NCI-H1417 (cell line): ENCODE measurements at places on chromosomes 1 and 21.
A peak's percentile ranks its signal among the peaks of the same experiment; 100 is the strongest.

DNA sequence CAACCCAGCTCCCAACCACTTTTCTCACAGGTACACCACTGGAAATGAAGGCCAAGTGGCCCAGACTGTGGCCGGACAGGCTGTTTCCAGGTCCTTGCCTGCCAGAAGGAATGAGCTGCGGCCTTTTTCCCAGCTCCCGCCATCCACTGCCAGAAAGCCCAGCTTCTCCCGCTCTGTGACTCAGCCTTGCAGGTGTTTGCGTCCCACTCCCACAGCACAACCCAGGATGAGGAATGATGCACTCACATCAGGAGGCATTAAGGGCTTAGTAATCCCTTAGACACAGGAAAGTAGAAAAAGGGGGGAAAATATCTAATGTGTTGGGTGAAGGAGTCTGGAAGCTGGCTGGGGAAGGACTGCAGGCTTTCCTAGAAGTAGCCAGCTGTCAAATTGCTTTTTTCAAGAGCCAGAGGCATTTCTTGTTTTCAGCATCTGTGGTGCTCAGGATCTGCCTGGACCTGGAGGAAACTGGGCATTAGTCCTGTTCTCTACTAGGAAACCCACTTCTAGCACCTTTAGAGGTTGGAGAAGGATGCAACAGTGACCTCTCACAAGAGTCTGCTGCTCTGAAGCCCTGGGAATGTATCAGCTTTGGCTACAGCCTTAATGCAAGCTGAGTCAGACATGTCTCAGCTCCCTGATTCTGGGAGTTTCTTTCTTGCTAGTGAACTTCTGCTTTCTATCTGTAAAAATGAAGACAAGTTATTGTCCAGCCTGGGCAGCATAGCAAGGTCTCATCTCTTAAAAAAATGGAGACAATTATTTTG is 13.2 kb upstream of the MAP1LC3C start:
- DNase-seq = no peak

- no peak for DNase-seq
Measured at GRCh38 chr1:96520579-96520947, 201.0 kb upstream of the PTBP2 start.

- no peak for DNase-seq
Measured at GRCh38 chr1:11918799-11919519, 7.3 kb downstream of the KIAA2013 start.

DNA sequence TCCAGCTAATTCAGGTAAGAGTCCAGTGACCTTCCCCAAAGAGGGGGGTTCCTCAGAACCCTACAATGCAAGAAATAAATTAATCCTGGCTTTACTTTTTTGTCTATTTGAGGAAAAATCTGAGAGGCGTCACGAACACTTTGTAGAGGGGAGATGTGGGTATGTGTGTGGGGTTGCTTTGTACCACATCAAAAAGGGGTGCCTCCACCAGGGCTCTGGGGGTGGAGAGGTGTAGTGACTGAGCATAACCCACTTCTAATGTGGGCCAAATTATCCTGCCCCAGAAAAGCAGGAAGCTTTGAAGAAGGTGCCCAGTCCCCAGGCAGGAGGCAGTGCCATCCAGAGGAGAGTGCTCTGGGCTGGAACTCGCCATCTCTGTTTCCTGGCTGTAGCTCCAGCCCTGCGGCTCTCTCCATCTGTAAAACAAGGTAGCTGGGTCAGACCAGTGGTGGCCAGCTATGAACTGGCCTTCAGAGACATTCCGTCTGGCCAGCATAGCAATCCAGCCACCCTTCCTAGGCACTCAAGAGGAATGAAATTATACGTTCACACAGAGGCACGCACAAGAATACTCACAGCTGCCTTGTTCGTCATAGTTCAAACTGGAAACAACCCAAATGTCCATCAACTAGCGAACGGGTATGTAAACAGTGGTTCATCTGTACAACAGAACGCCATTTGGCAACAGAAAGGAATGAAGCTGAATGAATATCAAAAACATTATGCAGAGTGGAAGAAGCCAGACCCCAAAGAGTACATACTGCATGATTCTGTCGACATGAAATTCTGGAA is 45.4 kb upstream of the TNFRSF1B start:
- no peak for DNase-seq

DNA sequence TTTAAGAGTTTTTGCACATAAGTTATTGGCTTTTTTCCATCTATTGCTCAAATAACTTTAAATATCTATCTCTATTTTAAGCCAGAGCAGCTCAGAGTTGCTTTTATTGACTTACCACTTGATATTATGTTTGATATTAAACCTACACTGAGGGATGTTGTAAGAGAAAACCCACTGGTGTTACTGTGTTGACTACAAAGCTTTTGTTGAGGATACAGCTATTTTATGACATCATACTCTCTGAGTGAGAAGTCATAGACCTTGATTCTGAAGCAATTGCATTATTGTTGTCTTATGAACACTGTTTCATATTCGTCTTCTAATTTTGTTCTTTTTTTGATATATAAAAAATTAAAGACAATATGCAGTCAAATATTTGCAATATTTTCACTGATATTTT is 560.4 kb downstream of the PTBP2 start:
- DNase-seq = no peak

DNA sequence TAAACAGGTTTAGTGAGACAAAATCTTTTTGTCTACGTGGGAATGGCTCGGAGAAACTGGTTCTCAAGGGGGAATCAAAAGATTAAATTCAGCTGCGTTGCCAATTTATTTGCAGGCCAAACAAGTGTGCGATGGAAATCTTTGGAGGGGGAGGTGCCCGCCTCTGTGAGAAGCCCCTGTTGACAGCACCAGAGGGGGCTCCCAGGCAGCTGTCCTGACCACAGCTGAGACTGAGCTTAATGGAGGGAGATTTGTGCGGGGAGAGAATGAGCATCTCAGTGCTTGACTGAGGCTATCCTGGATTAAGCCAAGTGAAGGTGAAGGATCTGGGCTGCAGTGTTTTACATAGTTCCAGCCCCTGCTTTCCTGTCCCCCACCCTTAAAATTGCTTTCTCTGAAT is 169.7 kb downstream of the ATG4C start:
- DNase-seq = no peak

GRCh38 chr1:225329041-225329440 is 98.8 kb downstream of the LBR start:
- DNase-seq = no peak

- DNase-seq = no peak
Measured at GRCh38 chr1:230749150-230749549, 2.0 kb downstream of the CAPN9 start.

- no peak for DNase-seq
Measured at GRCh38 chr21:34199121-34199910, 125.9 kb downstream of the MRPS6 start.

DNA sequence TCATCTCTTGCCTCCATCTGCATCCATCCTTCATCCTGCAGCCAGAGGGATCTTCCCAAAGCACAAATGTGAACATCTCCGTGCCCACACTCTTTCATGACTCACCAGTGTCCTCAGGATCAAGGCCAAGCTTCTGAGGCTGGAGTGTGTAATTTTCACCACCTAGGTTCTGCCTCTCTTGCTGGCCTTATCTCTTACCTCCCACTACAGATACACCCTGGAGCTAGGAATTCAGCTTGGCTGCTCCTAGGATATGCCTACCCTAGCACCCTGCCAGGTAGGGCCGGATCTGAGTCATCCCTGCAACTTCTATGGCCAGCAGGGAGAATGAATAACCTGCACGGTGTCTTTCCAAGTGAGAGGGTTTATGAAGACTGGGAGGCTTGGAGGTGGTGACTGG is 208.7 kb upstream of the CSF3R start:
- DNase-seq = no peak

GRCh38 chr1:184163674-184164465 is 112.3 kb downstream of the TSEN15 start:
- no peak for DNase-seq

DNA sequence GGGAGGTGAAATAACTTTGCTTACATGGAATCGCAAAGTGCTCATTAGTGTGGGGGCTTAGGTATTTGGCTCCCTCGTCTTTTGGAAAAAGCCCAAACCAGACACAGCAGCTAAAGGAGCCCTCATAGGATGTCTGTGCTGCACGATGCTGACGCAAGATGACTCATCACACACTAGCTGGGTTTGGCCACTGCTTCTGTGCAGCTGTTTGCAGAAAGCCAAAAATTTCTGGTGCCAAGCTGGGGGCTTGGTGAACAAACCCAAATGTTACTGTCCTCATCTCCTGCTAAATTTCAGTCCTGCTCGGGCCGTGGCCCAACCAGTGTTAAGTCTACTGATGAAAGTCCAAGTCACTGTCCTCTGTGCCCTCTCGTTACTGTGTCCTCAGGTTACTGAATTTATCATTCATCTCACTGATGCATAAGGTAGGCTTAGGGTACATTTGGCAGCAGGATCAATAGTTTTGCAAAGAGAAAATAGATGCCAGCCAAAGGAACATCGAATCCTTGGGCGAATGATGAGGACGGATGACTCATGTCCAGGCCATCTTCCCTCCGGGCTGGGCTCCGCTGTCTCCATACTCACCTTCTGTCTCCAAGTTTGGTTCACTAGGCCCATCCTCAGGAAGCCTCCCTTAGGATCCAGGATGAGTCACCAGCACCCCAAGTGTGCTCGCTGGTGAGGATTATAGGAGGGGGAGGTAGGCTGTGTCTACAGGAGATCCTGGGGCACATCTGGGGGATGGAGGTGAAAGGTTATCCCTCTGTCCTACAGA is 177.7 kb downstream of the ADSS2 start:
- DNase-seq = peak; percentile 19

- DNase-seq = no peak
Measured at GRCh38 chr1:58812468-58812867, 28.6 kb upstream of the JUN start.

DNA sequence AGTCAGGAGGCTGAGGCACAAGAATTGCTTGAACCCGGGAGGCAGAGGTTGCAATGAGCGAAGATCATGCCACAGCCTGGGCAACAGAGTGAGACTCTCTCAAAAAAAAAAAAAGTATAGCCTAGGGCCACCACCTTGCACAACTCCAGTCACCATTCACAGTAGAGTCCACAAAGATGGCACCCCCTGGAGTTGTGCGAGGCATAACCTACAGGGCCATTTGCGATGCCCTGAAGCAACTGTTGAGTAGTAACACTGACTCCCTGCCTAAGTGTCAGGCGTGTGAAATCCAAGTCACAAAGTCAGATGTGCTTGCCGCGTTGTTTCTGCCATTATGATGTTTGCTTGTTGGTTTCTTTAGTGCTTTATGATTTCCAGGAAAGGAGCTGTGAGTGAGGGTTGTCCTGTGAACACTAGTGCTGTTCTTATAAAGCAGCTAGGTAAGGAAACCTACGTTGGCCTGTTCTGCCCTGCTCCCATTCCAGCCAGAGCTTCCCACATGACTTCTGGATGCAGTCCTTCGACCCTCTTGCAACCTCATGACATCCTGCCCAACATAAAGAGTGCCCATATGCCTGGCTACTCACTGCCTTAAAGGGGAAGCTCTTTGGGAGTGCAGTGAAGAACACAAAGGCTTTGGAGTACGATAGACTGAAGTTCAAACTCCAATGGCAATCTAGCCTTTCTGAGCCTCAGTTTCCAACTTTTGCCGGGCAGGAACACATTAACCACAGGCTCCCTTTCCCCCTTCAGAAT is 29.8 kb downstream of the FHAD1 start:
- no peak for DNase-seq

DNA sequence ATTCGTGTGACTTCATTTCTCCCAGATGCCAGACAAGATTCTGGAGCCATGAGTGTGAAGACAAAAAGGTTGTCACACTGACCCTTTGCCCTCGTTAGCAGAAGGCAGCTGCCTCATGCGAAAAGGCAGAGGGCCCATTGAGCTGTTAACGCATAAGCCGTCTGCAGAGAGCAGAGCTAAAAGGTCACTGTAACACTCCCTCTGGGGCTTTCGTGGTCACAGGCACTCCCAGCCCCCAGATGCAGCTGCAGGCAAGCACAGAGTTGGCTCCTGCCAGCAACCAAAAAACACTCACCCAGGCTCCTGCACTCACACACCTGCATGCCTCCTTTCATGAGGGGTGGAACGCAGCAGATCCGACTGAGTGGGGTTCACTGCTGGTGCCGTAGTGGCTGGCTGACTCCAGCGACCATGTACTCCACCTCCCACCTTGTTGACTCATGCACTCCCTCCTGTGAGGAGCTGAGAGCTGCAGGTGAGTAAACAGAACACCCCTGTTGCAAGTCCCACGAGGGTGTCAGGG is 287.5 kb downstream of the SMYD3 start:
- no peak for DNase-seq

- DNase-seq = no peak
Measured at GRCh38 chr1:22229379-22229778, 86.5 kb upstream of the WNT4 start.

- no peak for DNase-seq
Measured at GRCh38 chr1:9653491-9654050, 2.0 kb downstream of the PIK3CD start.

DNA sequence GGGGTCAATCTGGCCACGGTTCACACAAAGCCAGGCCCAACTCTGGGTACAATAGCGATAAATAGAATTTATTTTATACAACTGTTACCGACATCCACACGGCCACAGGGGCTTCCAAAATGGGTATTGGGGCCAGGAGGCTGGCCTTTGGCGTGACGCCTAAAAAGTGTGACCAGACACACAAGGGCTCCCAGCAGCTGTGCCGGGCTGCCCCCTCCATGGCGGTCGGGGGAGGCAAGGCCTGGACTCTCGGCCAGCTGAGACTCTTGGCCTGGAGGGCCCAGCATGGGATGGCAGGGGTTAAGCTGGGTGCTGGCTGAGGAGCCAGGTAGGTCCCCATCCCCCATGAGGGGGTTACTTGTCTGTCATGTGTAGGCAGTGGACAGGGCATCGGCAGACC is 73.0 kb downstream of the RAP1GAP start:
- DNase-seq = no peak

- no peak for DNase-seq
Measured at GRCh38 chr1:182910143-182910542, 42.8 kb downstream of the SHCBP1L start.

DNA sequence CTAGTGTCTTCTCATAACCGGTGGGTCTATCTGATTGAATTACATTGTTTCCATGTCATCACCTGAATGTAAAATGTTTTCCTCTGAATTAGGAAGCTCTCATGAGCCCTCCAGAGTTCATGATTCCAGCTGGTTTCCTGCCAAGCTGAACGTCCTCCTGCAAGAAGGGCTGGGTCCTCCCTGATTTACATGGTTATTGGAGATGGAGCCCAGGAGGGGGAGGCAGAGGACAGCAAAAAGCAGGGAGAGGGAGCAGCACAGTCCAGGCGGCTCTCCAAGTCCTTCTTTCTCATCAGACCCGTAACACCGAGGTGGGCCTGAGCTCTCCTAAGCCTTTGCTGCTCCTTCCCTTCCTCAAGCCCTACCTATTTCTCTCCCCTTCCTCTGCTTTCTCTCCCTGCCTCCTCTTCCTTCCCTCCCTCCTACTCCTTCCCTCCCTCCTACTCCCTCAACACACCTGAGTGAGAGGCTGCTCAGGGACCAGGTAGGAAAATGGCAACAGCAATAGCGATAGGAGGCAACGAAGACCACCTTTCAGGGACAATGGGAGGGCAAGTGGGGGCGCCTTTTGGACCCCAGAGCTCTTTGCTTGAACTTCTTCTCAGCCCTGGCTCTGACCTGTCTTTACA is 265.9 kb downstream of the PRDM2 start:
- peak; percentile 68 for DNase-seq
